ENCODE measurements at places on chromosomes 6 and 20.

GRCh38 chr20:23201658-23202057 lies 115.5 kb upstream of the CD93 start:
- no peak for DNase-seq

DNA sequence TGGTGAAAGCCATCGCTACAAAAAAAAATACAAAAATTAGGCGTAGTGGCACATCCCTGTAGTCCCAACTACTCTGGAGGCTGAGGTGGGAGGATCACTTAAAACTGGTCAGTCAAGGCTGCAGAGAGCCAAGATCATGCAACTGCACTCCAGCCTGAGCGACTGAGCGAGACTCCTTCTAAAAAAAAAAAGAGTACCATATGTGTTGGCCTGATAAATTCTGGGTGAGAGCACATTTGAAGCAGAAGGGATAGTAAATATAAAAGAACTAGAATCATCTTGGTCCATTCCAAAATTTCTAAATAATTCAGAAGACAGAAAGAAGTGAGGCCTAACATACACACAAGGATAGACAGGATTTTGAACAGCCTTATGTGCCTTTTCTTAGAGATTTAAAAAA lies 2.2 kb downstream of the IBTK start:
- DNase-seq = no peak

DNA sequence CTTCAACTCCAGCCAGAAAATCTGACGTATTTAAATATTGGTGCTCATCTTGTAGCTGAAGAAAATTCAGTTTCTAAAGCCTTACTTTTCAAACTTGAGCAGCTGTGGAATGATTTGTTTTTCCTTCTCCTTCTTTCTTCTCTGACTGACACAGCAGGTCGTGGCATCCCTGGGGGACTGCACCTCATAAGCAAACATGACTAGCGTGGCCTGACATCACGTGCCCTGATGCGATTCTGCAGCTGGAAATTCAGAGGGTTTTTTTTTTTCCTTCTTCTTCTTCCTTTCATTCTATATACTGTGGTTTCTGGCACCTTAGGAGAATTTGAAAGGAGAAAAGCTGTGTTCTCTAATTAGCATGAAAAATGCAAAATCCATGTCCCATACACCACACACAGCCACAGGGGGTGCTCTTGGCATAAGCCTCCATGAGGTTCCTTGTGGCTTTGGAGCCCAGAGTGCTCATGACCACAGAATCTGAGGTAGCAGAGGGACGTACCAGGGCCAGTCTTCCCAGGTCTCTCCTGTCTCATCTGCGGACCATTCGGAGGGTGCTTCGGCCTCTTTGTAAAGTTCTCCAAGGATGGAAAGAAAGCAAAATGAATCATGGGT lies 258.5 kb upstream of the CDH4 start:
- DNase-seq = no peak

DNA sequence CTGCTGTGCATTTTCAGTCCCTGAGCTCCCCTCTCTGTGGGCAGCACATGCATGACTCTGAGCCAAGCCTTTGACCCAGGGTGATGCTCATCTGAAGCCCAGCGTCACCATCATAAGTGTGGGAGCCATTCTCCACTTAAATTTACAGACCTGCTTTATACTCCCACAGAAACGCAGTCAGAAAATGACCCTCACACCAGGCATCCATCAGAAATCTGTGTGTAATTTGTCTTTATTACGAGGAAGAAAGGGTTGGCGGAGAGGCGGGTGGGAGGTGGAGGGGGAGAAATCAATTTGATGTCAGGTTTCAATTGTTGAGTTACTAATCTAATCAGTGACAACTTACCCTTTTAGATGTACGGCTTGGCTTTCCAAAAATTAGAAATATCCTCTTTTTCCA lies 353.6 kb downstream of the MAFB start:
- DNase-seq = no peak

DNA sequence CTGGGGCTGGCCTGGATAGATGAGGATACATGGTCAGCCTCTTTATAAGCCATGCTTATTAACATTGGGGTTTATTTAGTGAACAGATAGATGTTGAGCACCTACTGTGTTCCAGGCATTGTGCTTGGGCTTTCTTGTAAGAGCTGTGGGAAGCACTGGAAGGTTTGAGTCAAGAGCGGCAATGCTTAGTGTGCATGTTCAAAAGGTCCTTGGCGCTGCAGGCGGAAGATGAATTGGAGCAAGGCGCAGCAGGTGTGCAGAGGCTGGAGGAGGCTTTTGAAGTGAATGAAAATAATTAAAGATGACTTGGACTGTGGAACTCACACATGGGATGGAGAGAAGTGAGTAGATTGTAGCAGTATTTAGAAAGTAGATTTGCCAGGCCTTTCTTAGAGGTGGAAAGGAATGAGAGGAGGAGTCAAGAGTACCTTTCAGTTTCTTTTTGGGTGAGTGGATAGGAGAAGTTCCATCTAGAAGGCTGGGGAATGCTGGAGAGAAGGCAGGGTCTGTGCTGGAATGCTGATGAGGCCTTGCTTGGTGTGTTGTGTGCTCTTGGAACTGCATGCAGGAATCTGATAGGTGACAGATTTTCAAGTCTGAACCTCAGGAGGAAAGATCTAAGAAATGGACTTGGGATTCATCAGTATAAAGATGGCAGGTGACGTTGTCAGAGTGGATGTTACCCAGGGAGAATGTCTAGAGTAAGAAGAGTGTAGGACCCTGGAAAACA lies 26.4 kb downstream of the SNX9 start:
- no peak for DNase-seq

All from activated CD4-positive, alpha-beta T cell treated with anti-CD3 and anti-CD28 coated beads, Interleukin-2, amount 50 U/mL, for 4 hours (primary cell).